ENCODE measurements at places on chromosomes 1 and 21.

GRCh38 chr1:179549368-179549700 is 26.4 kb downstream of the NPHS2 start:
- no peak for DNase-seq
- H3K4me3 ChIP-seq: no peak overlapping the region
- no peaks in the 10 kb centered on the region for H3K4me1 ChIP-seq
- no peaks in the 10 kb centered on the region for H3K36me3 ChIP-seq
- no peak overlapping the region for H3K27ac ChIP-seq

DNA sequence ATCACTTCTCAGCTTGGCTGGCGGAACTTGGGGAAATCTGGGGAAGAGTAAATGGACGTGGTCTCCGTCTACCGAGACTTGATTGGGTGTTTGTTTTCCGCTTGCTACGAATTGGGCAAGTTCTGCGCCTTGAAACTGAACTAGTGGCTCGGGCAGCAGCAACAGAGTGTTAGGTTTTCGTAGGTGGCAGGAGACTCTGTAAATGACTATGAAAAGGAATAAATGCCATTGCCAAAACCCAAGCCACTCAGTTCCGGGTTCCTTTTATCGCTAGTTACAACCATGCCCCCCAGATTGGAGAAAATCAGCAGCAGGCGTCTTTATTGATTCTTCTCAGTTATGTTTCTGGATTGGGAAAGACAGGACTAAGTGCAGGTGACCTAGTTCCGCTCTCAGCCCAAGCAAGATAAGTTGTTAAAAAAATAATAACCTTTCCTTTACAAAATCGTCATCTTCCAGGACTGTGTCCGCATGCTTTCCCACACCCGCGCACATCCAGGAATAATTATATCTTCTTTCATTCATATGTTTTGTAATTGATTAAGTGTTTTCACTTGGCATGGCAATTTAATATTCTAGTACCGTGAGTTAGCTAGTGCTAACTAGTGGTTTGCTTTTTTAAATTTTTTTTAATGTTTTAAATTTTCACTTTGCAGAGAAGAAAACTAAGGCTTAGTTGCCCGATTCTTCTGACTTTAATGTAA is 3.4 kb downstream of the LHX9 start:
- peaks cover 60% of the 10 kb centered on the region for H3K27me3 ChIP-seq
- H3K27ac ChIP-seq: no peak overlapping the region

- no peaks in the 10 kb centered on the region for H3K36me3 ChIP-seq
- H3K4me1 ChIP-seq: no peaks in the 10 kb centered on the region
- no peak for DNase-seq
These were observed 323.8 kb downstream of the AMY1C start for GRCh38 chr1:104073463-104073902.

DNA sequence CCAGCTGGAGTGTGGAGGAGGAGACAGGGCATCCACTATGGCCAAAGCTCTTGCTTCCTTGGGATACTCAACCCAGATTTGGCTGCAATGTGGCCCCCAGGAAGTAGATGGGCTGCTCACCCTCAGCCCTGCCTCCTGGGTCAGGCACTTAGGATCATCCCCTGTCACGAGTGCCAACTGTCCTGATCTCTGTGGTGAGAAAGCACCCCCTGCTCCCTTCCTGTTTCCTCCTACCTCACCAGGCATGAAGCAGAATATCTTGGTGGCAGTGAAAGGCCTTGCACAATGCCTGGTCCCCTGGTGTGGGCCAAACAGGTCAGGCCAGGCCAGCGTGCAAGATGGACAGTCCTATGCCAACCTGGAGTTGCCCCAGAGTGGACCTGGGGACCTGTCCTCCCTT is 211.7 kb downstream of the GRIK3 start:
- DNase-seq: no peak
- no peaks in the 10 kb centered on the region for H3K36me3 ChIP-seq
- H3K27ac ChIP-seq: no peak overlapping the region
- no peaks in the 10 kb centered on the region for H3K4me1 ChIP-seq
- no peaks in the 10 kb centered on the region for H3K27me3 ChIP-seq

- no peak overlapping the region for H3K27ac ChIP-seq
- no peaks in the 10 kb centered on the region for H3K36me3 ChIP-seq
- no peaks in the 10 kb centered on the region for H3K27me3 ChIP-seq
- H3K4me3 ChIP-seq: no peak overlapping the region
- no peaks in the 10 kb centered on the region for H3K4me1 ChIP-seq
- DNase-seq: no peak
These were observed 25.2 kb downstream of the FHAD1 start for GRCh38 chr1:15272009-15272781.

DNA sequence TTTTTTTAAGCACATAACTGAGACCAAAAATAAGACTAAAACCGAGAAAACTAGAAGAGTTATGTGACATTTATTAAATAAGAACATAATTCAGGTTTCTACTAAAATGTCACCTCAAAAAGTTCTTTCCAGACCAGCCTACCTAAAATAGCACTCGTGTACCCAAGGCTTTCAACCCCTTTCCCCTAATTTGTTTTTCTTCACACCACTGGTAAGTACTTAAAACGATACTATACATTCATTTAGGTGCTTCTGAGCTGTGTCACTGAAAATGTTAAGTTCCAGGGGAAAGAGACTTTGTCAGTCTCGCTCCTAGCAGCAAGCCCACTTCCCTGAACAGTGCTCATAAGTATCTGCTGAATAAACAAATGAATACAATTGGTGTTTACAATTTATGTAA is 6.8 kb downstream of the RRAGC start:
- no peak overlapping the region for H3K27ac ChIP-seq
- peaks cover 5% of the 10 kb centered on the region for H3K4me1 ChIP-seq
- DNase-seq: no peak
- H3K27me3 ChIP-seq: no peaks in the 10 kb centered on the region
- peaks cover 6% of the 10 kb centered on the region for H3K36me3 ChIP-seq

GRCh38 chr1:169086603-169087455 is 19.7 kb upstream of the ATP1B1 start:
- H3K27me3 ChIP-seq: no peaks in the 10 kb centered on the region
- H3K27ac ChIP-seq: no peak overlapping the region
- no peaks in the 10 kb centered on the region for H3K36me3 ChIP-seq
- no peak overlapping the region for H3K4me3 ChIP-seq
- H3K4me1 ChIP-seq: no peaks in the 10 kb centered on the region

- peaks cover 30% of the 10 kb centered on the region for H3K4me1 ChIP-seq
- H3K36me3 ChIP-seq: no peaks in the 10 kb centered on the region
- peak overlapping the region; percentile 17 for H3K4me3 ChIP-seq
- H3K27ac ChIP-seq: no peak overlapping the region
- H3K27me3 ChIP-seq: no peaks in the 10 kb centered on the region
These were observed 2.8 kb downstream of the CD58 start for GRCh38 chr1:116567790-116568661.

- H3K4me3 ChIP-seq: no peak overlapping the region
- H3K4me1 ChIP-seq: peaks cover 23% of the 10 kb centered on the region
- no peak for DNase-seq
- no peaks in the 10 kb centered on the region for H3K27me3 ChIP-seq
- H3K27ac ChIP-seq: peak overlapping the region; percentile 67
These were observed 22.3 kb upstream of the TMEM222 start for GRCh38 chr1:27299385-27300271.

DNA sequence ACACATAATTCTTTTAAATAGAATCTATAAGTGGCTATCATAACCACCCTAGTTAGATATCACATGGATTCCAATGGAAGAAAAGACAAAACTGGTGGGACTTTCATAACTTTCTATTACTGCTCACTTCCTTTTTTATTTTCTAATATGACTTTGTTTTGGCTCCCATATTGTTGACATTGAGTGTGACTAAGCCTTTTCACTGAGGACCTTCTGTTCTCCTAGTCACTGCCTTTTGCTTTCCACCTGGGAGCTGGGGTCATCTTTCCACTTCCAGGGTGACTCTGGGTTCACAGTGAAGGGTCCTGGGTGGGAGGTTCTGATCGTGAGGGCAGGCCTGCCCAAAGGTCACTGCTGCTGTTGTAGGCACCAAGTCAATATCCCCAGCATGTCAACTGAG is 275.8 kb downstream of the TGFB2 start:
- H3K27me3 ChIP-seq: no peaks in the 10 kb centered on the region
- no peak for DNase-seq
- H3K4me1 ChIP-seq: peaks cover 5% of the 10 kb centered on the region
- no peaks in the 10 kb centered on the region for H3K36me3 ChIP-seq
- no peak overlapping the region for H3K4me3 ChIP-seq

GRCh38 chr1:234272656-234273312 is 100.5 kb upstream of the COA6 start:
- no peak for DNase-seq
- no peaks in the 10 kb centered on the region for H3K4me1 ChIP-seq
- no peak overlapping the region for H3K27ac ChIP-seq
- peaks cover 18% of the 10 kb centered on the region for H3K27me3 ChIP-seq

DNA sequence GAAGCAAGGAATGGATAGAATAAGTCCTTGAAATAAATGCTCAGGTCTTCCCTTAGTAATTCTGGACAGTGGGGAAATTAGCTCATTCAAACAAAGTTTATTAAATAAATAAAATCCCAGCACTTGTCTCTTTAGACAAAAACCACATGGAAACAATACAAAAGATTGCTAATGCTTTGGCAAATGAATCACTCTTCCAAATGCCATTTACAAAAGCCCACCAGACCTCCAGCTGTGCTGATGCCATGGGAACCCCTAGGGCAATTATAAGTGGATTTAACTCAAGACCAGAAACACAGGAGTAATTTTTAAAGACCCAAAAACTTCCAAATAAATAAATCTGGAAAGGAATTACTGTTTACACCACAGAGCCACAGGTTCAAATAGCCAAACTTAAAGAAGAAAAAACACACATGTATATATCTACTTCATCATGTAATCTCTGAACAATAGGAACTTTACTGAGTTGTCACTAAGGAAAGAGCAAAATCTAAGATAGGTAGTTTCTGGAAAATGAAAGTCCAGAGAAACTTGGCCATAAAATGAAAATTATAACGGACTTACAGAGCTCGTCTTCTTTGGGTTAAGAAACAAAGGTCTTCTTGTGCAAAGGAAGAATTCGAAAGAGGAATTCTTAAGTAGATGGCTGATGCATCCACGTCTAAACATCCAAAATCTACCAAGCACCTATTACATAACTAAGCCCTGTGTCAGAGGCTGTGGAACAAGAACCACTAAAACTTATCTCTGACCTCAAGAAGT is 399.4 kb downstream of the SMYD3 start:
- DNase-seq: no peak
- H3K36me3 ChIP-seq: no peaks in the 10 kb centered on the region
- H3K27ac ChIP-seq: no peak overlapping the region
- no peaks in the 10 kb centered on the region for H3K4me1 ChIP-seq
- no peaks in the 10 kb centered on the region for H3K27me3 ChIP-seq

DNA sequence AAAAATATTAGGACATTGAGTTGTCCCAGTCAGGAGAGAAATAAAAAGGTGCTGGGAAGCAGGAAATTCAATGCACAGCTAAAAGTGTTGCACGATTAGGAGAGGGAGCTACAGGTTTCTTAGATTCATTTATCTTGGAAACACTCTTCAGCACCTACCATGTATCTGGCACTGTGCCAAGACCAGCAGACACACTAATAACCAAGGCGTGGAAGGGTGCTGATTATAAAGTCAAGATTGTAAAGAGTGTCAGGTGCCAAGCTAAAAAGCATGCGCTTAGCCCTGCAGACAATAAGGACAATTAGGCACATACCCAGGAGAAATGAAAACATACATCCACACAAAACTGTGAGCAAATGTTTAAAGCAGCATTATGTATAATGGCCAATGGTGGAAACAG is 129.9 kb downstream of the DSCAM start:
- H3K27ac ChIP-seq: no peak overlapping the region
- H3K27me3 ChIP-seq: no peaks in the 10 kb centered on the region
- DNase-seq: no peak
- no peaks in the 10 kb centered on the region for H3K4me1 ChIP-seq
- no peaks in the 10 kb centered on the region for H3K36me3 ChIP-seq

DNA sequence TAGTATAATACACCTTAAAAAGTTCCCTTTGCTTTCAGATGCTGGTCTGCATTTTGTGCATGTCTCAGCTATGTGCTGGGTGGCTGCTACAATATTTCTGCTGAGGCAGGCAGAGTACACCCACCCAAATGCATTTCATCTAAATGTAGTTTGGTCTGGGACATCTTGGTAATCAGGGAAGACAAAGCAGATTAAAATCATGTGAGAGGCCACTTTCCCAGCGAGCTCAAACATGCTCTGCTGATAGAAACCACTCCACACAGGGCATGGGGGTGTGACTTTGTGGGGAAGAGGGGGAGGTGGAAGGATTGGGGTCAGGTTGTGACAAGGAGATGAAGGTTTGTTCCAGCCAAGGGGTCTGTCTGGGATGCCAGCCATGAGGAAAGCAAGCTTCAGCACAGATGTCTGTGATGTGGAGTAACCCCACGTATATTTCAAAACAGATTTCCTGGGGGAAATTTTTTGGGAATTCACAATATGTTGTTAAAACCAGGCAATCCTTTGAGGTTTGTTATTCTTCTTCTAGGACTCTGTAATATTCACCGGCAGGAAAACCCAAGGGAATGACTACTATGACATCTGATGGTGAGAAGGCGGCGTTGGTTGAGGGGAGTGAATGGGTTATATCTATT is 255.1 kb upstream of the FGGY start:
- no peaks in the 10 kb centered on the region for H3K36me3 ChIP-seq
- no peak overlapping the region for H3K27ac ChIP-seq
- H3K4me1 ChIP-seq: no peaks in the 10 kb centered on the region
- no peak overlapping the region for H3K4me3 ChIP-seq

- H3K4me3 ChIP-seq: no peak overlapping the region
- no peak for DNase-seq
- no peaks in the 10 kb centered on the region for H3K27me3 ChIP-seq
- peak overlapping the region; percentile 84 for H3K27ac ChIP-seq
- peaks cover 31% of the 10 kb centered on the region for H3K36me3 ChIP-seq
- peaks cover 5% of the 10 kb centered on the region for H3K4me1 ChIP-seq
These were observed 55.9 kb downstream of the MRPS6 start for GRCh38 chr21:34129039-34129891.

GRCh38 chr1:222792744-222793143 is 22.1 kb upstream of the DISP1 start:
- no peak overlapping the region for H3K27ac ChIP-seq
- H3K27me3 ChIP-seq: no peaks in the 10 kb centered on the region
- peaks cover 14% of the 10 kb centered on the region for H3K4me1 ChIP-seq
- DNase-seq: no peak

GRCh38 chr1:32321712-32322291 is 14.2 kb downstream of the MARCKSL1 start:
- H3K4me1 ChIP-seq: no peaks in the 10 kb centered on the region
- H3K36me3 ChIP-seq: peaks cover 98% of the 10 kb centered on the region
- DNase-seq: no peak
- H3K27me3 ChIP-seq: no peaks in the 10 kb centered on the region

GRCh38 chr1:6353955-6354658 is 39.5 kb downstream of the ACOT7 start:
- peak overlapping the region; percentile 75 for H3K27ac ChIP-seq
- H3K4me3 ChIP-seq: no peak overlapping the region
- H3K27me3 ChIP-seq: no peaks in the 10 kb centered on the region
